ENCODE measurements at places on chromosomes 5 and 9.

GRCh38 chr9:32954642-32955041, 46.8 kb downstream of the APTX start:
- no peak for DNase-seq

- no peak for DNase-seq
These were observed 9.8 kb downstream of the ACTL7B start for GRCh38 chr9:108845947-108846346.

- DNase-seq, result no peak
These were observed 103.4 kb upstream of the RAI14 start for GRCh38 chr5:34552686-34553085.

GRCh38 chr5:172907657-172908056, 51.6 kb upstream of the RPL26L1 start:
- DNase-seq, result no peak

DNA sequence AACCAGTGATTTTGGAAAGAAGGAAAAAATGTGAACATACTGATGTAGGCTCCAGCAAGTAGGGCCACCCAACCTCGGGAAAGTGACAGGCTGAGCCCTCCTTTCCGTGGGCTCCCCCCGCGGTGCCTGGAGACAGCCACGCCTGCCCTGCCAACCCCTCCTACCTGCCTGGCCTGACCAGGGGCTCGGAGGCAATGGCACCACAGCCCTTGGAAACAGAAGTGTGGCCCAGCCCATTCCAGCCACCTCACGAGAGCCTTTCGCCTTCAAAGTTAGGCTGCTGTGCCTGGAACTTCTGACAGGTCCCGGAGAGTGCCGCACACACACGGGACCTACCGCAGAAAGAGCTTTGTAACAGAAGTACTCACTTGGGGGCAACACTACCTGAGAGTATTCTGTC, 49.5 kb upstream of the LRRC14B start:
- no peak for DNase-seq

DNA sequence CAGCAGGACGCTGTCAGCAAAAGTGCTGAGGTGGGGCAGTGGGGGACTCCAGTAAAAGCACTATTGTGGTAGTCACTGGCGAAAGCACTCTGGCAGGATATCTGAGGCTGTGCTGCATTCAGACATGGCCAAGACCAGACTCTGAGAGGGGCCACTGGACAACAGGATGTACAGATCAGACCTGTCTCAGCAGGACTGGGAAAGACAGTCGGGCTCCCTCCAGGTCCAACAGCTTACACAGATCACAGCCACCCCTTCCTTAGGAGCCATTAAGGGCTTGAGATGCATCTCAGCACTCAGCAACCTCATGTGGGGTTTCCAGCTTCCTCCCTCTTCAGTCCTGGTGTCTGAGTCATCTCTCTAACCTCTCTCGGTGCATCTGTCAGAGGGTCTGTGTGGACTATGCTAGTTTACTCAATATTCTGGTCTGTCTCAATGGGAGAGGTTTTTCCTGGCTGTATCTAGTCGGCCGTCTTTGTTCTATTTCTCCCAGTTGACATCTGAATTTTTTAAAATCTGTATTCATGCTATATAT, 154.5 kb downstream of the CWC27 start:
- DNase-seq, result no peak

GRCh38 chr5:42811591-42812446, at the start of gene SELENOP:
SELENOP (minus strand) TSS chr5:42811892; CDS start chr5:42808353, 3,539 bp downstream.
- no peak for DNase-seq

DNA sequence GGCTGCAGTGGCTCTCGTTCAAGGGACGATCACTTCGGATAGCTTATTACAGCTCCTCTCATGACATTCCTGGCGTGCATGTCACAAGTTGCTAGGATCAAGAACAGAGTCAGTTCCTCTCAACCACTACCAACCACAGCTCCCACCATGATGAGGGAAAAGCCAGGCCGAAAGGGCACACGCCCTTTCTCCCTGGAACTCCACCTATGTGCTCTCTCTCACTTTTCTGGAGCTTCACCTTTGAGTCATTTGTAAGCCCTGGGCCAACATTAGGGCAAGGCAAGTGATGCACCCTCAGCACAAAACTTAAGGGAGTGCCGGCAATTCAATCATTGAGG, 1.6 kb downstream of the SPACA9 start:
- DNase-seq, result no peak

DNA sequence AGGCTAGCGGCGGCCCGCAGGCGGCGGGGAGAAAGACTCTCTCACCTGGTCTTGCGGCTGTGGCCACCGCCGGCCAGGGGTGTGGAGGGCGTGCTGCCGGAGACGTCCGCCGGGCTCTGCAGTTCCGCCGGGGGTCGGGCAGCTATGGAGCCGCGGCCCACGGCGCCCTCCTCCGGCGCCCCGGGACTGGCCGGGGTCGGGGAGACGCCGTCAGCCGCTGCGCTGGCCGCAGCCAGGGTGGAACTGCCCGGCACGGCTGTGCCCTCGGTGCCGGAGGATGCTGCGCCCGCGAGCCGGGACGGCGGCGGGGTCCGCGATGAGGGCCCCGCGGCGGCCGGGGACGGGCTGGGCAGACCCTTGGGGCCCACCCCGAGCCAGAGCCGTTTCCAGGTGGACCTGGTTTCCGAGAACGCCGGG, 253 bp downstream of the SLC12A2 start:
- no peak for DNase-seq

DNA sequence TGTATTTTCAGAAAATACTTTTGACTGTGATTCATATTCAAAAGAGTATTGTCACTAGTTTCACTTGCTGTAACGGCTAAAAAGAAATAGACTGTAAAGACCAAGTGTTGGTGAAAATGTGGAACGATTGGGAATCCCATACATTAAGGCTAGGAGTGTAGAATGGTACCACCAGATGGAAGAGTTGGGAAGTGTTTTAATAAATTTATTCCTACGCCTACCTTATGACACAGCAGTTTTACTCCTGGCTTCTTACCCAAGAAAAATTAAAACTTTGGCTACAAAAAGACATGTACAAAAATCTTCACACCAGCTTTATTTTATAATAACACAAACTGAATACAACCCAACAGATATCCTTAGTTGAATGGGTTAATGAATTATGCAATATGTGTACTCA, 256.2 kb downstream of the TAF11L14 start:
- DNase-seq, result no peak

DNA sequence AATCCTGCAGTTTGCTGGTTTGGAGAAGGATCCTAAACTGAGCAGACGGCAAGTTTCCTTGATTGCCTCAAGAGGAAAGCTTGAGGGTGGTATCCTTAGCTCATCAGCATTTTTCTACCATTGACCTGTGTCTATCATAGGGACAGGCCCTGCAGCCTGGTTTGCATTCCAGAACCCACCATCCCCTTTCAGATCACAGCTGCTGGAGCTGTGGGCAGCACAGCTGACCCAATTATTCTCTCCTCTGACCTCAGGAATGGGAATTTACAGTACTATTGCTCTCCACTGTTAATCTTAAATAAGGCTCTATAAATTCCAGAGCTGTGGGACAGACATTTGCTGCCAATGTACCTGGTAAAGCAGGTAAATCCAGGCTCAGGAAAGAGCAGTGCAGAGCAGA, 163.0 kb downstream of the SPOCK1 start:
- no peak for DNase-seq

DNA sequence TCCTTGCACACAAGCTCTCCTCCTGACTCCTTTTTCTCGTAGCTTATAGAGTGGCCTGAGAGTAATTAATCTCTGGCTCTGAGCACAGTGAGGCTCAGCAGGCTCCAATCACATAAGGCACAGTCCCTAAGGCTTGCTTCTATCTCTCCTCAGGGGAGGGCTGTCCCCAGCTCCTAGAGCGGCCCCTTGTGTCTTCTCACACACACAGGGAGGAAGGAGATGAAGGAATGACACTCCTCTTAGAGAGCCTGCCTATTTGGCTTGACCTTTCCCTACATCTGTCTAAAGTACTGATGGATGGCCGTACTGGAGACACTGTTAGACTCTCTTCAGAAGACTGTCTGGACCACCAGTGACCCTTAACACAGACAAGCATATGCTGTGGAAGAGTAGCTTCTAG, 12.9 kb downstream of the TAS2R1 start:
- no peak for DNase-seq

- DNase-seq, result no peak
These were observed 83.2 kb upstream of the MYO10 start for GRCh38 chr5:17019324-17019723.

DNA sequence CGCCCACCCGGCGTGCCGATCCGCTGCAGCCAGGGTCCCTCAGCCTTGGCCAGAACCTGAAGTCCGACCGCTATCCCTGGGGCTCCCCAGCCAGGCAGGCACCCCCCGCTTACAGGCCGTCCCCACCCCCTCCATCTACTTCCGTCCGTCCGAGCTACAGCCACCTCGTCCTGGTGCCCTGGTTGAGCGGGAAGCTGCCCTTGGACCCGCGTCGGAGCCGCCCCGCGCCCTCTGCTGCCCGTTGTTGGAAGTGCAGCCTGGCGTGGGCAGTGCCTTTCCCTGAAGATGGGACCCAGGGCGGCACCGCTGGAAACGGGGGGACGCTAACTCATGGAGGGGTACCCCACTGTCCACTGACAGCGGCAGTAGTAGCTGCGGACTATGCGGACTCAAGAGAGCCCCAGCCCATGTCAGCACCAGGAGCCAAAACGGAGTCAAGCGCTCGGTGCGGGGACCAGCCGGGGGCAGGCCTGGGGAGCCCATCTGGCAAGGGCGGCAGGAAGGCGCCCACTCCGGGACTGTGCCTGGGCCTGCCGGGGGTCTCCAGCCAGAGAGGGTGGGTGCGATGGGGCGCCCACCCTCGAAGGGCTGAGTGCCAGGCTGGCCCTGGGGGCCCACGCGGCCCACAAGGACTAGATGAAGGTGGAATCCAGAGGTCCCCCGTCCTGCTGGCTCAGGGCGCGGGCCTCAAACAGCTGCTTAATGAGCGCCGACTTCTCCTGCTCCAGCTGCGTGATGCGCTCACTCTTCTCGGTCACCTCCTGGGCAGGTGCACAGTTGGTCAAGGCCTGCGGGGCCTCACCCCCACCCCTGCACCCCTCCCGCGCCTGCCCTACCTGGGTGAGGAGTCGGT, 6.1 kb downstream of the SAPCD2 start:
- no peak for DNase-seq

- no peak for DNase-seq
These were observed 99.4 kb upstream of the ADAMTS16 start for GRCh38 chr5:5040712-5041111.

DNA sequence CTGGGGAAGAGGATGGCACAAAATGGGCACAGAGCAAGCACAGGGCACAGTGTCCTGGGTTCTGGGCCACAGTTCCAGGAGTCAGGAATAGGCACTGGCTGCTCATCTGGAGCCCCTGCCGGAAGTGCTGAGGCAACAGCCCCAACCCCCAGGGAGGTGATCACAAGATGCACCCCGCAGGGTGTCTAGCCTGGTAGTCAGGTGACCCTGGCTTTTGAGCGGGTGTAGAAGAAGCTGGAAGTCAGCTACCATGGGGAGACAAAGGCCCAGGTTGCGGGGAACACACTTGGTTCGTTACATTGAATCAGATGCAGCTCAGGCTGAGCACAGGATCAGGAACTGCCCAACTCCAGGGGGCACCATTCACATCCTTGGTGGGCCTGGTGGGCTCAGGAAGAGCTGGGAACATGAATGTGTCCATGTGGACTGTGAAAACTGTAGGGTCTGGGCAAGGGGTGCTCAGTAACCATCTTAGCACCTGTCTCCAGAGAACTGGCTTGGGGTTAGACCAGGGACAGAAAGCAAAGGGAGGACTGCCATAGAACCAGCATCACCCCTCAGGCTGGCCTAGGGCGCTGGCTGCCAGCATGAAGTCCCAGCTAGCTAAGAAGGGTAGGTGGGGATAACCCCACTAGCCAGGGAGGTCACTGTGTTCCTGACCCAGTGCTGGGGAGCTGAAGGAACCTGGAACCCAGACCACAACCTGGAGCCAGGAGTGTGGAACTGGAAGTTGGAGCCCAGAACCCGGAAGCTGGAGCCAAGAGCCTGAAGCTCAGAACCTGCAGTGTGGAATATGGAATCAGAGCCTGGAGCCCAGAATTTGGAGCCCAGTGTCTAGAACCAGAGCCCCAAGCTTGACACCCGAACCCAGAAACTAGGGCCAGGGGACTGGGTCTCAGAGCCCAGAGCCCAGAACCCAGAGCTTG, 6.1 kb upstream of the SLC34A1 start:
- DNase-seq, result no peak

GRCh38 chr5:115246361-115246991, 16.2 kb downstream of the PGGT1B start:
- no peak for DNase-seq

- DNase-seq, result no peak
These were observed 8.7 kb upstream of the JAKMIP2 start for GRCh38 chr5:147791181-147791580.

DNA sequence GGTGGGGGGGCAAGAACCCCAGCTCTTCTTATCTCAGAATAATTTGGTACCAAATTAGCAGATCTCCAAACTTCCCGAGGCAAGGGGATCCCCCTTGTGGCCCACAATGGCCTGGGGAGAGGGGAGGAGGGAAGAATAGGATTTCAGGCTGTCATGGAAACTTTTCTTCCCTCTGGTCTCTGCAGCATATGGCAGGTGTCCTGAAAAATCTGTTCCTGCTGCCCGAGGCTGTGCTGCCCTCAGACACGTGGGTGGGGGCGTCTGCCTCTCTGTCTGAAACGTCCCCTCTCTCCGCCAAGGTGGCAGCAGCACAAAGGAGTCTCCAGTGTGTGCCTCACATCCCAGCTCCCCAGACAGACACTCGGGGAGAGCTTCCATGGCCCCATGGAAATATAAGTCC, 34.0 kb downstream of the CCNJL start:
- no peak for DNase-seq

GRCh38 chr5:123285122-123286023, 137.8 kb downstream of the CEP120 start:
- no peak for DNase-seq

DNA sequence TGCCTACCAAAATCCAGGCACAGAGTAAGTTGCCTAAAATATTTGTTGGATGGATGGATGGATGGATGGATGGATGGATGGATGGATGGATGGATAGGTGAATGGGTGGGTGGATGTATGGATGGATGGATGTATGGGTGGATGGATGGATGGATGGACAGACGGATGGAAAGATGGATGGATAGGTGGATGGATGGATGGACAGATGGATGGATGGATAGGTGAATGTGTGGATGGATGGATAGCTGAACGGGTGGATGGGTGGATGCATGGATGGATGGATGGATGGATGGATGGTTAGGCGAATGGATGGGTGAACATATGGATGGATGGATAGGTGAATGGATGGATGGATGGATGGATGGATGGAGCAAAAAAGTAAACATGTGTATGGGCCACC, 131.9 kb downstream of the GABBR2 start:
- DNase-seq, result no peak

- no peak for DNase-seq
These were observed 5.0 kb upstream of the PPP2R2B start for GRCh38 chr5:146883511-146883910.

GRCh38 chr5:135842737-135843136, 8.3 kb downstream of the SLC25A48 start:
- no peak for DNase-seq

DNA sequence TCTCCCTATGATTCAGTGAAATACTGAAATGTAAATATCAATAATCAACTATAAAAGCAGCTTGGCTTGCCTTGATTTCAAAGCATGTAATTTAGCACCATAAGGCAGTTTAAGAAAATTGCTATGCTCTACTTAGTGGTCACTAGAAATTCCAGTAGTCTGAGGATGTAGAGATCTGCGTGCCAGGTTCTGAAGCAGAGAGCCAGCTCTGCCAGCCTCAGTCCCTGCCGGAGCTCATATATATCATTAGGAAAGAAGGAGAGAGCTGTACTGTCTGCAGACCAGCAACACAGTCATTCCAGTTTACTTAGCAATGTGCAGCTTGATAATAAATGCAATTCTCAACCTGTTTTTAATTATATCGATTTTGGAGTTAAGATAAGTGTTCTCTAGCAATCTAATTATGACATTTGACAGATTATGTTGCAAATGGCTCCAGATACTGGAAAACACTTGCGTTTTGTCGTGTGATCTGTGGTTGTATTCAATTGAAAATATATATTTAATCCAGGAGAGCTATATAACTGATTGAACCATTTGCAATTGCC, 540.5 kb downstream of the CTNND2 start:
- DNase-seq, result no peak

All from GM18507 (cell line).